M059J (cell line): ENCODE measurements at places on chromosomes 4 and X.

DNA sequence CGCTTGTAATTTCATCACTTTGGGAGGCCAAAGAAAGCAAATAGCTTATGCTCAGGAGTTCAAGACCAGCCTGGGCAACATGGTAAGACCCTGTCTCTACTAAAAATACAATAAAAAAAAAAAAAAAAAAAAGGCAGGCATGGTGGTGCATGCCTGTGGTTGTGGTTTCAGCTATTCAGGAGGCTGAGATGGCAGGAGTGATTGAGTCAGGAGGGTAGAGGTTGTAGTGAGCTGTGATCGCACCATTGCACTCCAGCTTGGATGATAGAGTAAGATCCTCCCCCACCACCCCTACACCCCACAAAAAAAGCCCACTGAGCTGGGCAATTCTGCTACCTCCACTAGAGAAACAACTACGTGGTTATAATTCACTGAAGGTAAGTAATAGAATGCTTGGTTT is 118.8 kb upstream of the PCDH18 start:
- DNase-seq: peak; percentile 76

- DNase-seq: no peak
These were observed 402.8 kb upstream of the CXorf51A start for GRCh38 chrX:147217334-147217733.

GRCh38 chr4:103197765-103198110 is 405 bp downstream of the CENPE start:
- no peak for DNase-seq

DNA sequence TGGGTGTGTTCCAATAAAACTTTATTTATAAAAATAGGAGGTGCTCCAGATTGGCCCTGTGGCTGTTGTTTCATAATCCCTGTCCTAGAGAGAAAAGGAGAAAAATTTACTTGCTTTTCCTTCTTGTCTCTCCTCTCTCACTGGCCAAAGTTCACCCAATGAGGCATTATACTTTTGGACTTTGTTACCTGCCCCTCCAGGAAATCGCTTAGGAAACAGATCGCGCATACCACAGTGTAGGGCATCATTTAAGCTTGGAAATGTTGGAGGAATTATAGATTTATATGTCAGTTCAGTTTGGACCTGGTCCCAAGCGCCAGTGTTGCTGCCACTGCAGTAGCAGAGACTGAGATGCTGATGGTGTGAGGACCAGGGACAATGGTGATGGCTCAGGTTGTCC is 337.6 kb upstream of the NR3C2 start:
- DNase-seq: no peak

GRCh38 chrX:121733514-121733913 is 686.1 kb downstream of the GLUD2 start:
- DNase-seq: peak; percentile 4

- DNase-seq: peak; percentile 33
These were observed 16.9 kb downstream of the LHFPL1 start for GRCh38 chrX:112662559-112663427.

DNA sequence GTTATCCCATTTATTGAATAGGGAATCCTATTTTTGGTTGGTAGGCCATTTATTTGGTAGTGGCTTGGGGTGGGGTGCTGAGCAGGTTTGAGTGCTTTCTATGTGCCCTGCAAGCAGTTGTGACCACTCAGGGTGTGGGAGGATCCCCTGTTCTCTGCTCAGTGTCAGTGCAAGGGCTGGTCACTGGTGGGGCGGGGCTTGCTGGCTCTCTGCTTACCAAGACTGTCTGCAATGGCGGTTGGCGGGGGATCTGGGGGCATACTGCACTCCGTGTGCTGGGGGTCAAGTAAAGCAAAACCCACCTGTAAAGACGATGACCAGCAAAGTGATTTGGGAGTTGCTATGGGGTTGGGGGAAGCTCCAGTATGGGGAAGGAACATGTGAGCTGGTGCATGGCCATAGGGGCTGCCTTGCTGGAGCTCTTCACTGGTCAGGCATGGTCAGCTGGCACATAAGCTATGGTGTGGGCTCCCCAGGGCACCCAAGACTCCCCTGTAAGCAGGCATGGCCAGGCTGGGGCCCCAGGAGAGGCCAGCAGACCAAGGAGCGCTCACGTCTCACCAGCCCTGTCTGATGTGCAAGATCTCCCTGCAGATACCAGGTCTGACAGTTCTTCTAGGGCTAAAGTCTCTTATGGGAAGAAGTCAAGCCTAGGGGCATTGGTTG is 83.0 kb upstream of the GRXCR1 start:
- no peak for DNase-seq
